ENCODE measurements at places on chromosomes 1 and 21. TPM values are rescaled to one million over a fixed set of nuclear protein-coding genes. Genes with fewer than 3 reads are reported as not detected.

The CFHR4 gene
- total RNA-seq = not detected

The NFIA gene
- 40.8 TPM for total RNA-seq

The PRKCZ gene
- 6.0 TPM for total RNA-seq

The DAB1 gene
- 1.5 TPM for total RNA-seq

The ADCY10 gene
- 0.18 TPM for total RNA-seq
